ENCODE measurements at places on chromosomes 4 and X.

- no peak for DNase-seq
These were observed 4.2 kb downstream of the PRDM8 start for GRCh38 chr4:80201252-80202151.

DNA sequence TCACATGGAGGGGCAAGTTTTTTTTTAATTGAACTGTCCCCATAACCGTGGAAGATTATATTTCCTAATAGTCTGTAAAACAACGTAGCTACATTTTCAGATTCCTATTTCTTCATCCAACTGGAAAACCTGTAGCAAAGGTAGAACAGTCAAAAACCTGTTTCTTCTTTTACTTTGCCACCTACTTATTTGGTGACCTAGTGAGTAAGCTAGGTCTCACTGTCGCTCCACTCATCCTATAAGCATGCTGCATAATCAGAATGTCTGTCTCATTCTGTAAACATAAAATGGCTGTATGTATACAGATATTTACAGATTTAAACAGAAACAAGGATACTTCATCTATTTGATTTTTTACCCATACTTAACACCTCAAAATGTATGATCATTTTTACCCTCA, 20.4 kb downstream of the MAML3 start:
- no peak for DNase-seq

DNA sequence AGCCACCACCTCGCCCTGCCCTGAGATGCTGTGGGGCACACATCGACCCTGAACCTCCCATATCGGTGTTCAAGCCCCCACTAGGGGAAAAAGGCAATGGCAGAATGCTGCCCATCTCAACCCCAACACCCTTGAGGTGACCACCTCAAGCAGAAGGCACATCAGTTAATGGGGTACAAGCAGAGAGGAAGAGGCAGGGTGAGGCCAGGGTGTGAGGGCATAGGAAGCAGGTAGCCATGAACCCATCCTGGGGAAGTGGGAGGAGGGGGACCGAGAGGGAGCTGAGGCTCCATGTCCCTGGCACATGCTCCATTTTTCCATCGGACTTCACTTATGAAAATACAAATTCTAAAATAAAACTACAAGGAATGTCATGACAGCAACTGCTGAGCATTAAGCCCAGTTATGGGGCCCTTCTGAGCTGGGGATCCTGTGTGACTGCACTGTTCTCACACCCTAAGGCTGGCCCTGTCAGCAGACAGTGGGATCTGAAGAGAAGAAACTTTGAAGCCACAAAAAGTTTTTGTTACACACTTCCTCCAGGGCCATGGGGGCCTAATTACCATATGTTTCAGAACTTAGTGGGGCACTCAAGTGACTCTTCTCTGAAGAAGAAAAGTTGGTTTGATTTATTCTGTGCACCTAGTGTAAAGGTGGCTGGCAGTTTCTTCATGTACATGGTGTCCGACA, 68.2 kb upstream of the FAM241A start:
- no peak for DNase-seq

- DNase-seq, result no peak
These were observed 107.4 kb upstream of the MSX1 start for GRCh38 chr4:4752025-4752424.

DNA sequence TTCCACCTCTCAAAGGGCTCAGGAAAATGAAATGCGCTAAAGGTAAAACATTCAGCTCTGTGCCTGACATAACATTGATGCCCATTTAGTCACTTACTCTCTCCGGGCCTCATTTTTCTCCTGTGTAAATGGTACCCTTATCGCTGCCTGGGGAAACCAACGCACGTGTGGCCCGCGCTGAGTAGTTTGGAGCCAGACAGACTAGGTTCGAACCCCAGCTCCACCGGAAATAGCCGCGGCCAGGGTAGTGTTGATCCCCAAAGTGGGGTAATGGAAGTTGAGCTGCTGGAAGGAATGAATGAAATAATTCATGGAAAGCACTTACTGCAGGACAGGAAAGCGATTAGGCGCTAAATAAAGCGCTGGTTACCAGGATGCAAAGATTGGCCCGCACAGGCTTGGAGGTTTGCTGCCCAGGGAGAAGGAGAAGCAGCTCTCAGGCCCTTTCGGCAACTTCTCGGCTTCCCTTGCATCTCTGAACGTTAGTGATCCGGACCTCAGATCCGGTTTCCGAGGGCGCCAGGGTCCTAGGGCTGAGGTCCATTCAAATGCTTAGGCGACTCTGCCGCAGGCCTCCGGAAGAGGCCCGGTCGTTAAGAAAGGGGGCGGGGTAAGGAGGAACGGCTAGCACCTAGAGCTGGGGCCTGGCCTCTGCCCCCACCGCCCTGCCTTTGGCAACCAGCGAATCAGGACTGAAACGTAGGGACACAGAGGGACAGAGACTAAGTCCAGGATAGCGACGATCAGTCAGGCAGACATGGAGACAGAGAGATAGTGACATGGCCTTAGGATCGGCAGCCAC, 13.3 kb downstream of the NKX3-2 start:
- DNase-seq, result peak; percentile 94

DNA sequence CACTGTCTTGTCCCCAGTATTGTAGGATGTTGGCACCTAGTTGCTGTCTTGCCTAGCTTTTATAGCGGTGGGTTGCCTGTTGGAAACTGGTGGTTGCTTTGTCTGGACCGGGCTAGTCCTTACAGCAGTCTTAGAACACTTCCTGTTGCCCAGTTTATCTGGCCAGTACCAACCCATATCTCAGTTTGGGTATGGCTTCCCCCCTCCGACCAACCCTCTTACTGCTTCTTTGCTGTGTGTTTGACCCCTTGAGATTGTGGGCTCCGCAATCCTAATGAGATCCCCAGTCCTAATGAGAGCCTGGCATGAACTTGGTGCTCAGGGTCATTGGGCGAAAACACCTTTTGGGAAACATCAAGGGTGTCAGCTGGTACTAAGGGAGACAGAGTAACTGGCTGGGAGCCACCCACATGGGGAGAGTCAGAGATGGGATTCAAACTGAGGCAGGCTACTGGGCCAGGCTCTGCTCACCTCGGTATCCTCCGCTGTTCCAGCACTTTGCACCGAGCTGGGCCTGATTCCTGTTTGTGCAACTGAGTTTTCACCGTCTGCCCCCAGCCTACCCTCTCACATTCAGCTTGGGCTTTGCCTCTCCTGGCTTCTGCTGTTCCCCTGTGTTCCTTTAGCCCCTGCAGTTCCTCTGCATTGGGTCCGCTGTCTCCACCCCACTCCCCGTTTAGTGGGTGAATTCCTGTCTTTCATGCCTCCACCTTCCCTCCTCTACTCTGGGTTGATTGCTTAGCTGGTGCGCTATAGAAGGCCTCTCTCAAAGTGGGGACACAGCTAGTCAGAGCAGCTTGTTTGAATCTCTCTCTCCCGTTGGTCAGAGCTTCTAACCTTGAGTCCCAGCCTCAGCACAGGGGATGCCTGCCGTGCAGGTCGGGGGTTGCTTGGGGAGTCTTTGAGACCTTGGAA, 1.6 kb downstream of the TBC1D14 start:
- DNase-seq, result no peak

DNA sequence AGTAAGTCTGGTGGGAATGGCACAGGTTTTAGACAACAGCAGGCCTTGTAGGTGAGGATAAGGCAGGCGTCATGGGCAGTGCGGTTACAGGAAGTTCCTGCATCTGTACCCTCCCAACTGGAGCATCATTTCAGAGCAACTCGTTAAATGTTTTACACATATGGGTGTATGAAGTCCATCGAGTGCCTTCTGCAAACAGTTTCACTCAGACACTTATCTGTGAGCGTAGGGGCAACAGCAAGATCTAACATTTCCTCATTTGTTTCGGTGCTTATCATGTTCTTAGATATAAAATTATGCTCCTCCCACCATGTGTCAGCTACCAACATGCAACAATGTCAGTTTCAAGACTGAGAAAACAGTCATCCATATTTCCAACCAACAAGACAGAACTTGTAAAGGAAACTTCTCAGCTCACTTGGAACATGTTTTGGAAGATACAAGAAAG, 69.9 kb downstream of the ELOVL6 start:
- DNase-seq, result no peak

- no peak for DNase-seq
These were observed 12.8 kb downstream of the SMIM10L2A start for GRCh38 chrX:135434258-135435138.

All from H9 (cell line).